ENCODE measurements at places on chromosomes 11 and 22.

GRCh38 chr11:95229993-95230809, 801 bp downstream of the SESN3 start:
- no peak for DNase-seq

GRCh38 chr11:2137202-2138067, 1.8 kb downstream of the IGF2 start:
- DNase-seq, result no peak

GRCh38 chr22:27378311-27378800, 423.2 kb downstream of the MN1 start:
- no peak for DNase-seq

GRCh38 chr11:56917708-56918400, 70.9 kb upstream of the OR5AK2 start:
- DNase-seq, result no peak

DNA sequence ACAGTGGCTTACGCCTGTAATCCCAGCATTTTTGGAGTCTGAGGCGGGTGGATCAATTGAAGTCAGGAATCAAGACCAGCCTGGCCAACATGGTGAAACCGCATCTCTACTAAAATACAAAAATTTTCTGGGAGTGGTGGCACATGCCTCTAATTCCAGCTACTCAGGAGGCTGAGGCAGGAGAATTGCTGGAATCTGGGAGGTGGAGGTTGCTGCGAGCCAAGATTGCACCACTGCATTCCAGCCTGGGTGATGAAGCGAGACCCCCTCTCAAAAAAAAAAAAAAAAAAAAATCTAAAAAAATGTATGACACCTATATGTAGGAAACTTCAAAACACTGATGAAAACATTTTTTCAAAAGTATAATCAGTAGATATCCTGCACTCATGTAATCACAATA, 242.7 kb upstream of the CHORDC1 start:
- DNase-seq, result no peak

GRCh38 chr11:65639623-65640482, 2.0 kb downstream of the SIPA1 start:
- DNase-seq, result no peak

DNA sequence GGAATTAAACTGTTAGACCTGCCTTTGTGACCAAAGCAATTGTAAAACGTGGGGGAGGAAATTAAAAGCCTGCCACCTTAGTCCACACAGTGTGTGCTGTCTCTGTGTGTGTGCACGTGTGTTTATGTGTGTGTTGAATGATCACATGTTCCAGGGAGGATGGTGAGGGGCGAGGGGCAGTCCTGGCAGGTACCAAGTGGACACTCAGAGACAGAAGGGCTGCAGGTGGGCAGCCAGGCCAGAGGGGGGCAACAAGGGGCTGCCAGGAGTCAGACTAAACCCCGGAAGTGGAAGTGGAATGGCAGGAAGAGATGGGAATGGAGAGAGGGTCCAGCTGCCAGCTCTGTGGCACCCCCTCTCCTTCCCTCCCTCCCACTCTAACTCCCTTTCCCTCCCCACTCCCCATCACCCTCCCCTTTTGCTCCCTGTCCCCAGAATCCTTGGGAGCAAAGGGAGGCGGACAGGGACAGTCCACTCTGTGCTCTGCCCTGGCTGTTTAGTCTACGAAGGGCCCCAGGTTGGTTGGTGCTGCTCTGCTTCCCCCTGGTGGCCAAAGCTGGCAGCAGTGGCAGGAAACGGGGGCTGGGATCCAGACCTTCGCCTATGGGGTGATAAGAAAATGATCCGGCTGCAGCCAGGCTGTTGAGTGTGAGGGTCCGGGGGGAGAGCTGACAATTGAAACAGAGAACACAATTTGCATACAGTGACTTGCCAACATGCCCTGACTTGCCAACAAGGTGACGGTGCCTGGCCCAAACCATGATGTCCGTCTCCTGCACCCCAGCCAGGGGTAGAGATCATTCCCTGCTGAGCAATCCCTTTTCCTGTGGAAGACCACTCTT, 24.4 kb downstream of the P2RY2 start:
- peak; percentile 43 for DNase-seq

DNA sequence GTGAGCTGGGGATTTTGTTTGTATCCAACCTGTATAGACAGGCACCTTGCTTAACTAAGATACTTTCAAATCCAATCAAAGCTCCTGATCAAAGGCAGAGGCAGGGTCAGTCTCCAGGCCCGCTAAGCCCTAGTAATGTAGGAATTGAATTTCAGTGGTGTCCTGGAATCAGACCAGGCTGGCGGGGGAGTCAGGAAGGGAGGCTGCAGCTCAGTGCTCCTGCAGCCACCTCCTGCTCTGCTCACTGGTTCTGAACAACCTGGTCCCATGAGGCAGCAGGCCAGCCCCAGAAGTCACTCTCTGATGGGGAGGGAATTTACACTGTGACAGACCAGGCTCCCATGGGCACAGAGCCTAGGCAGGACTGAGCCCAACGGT, 38.5 kb upstream of the GALNT18 start:
- DNase-seq, result no peak

GRCh38 chr11:59025097-59025496, 61.0 kb upstream of the GLYATL1B start:
- DNase-seq, result no peak

DNA sequence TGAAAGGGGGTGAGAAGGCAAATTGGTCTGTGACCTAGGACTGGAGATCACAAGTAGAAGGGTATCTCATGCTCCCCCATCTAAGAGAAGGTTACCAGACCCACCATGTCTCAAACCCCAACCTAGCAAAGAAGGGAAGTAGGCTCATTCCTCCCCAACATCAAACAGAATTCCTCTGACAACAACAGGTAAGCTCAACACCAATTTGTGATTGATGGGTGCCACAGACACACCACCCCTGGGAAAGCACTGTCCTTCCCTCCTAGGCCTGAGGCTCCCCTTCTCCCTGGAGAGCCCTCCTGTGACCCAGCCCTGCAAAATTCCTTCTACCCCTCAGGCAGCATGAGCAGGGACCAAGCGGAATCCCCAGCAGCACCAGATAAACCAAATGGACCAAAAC, 154.3 kb downstream of the BUD13 start:
- no peak for DNase-seq

DNA sequence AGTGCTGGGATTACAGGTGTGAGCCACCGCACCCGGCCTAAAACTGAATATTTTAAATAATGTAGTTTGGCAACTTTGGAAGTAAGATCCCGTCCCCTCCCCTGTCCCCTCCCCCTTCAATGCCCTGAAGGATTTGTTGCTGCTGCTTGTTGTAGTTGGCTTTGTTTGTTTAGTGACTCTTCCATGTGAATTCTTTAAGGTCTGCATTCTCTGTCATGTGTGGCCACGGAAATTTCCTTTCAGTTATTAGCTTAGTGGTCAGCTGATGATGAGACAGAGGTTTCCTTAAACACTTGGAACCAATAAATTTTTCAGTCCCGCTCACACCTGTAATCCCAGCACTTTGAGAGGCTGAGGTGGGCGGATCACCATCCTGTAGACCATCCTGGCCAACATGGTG, 109.9 kb downstream of the MPPED1 start:
- DNase-seq, result no peak

- DNase-seq, result no peak
Measured at GRCh38 chr22:44357966-44358465, 45.3 kb upstream of the SHISAL1 start.

- DNase-seq, result no peak
Measured at GRCh38 chr11:115181538-115181937, 322.7 kb downstream of the CADM1 start.

- DNase-seq, result no peak
Measured at GRCh38 chr11:26949846-26950245, 44.1 kb upstream of the FIBIN start.

GRCh38 chr22:50571264-50572175, 6.7 kb downstream of the CPT1B start:
- no peak for DNase-seq

DNA sequence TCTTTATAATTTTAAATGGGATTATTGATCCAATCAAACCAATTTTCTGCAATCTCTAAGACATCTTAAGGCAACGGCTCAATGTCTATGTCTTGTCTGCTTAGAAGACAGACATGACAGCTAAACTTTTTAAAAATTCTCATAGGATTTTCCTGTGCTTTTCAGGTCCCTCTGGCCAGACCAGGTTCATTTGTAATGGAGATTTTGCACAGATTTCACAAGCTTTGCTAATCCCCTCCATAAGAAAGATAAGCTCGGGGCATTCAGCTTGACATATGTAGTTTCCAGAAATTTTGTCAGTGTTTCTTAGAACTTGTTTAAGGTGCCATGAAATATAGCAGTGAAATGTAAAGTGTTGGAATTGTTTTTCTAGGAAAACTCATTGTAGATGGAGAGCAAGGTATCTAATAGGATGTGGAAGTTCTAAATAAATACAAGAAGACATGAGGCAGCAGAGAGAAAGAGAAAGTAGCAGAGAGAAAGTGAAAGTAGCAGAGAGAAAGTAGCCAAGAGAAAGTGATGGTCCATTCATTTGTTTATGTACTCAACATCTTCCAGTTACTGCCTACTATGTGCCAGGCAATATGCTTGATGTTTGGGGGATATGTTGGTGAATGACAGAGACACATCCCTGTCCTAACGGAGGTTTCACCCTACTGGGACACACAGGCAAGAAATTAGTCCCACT, 219.1 kb upstream of the ARHGAP42 start:
- DNase-seq, result no peak

DNA sequence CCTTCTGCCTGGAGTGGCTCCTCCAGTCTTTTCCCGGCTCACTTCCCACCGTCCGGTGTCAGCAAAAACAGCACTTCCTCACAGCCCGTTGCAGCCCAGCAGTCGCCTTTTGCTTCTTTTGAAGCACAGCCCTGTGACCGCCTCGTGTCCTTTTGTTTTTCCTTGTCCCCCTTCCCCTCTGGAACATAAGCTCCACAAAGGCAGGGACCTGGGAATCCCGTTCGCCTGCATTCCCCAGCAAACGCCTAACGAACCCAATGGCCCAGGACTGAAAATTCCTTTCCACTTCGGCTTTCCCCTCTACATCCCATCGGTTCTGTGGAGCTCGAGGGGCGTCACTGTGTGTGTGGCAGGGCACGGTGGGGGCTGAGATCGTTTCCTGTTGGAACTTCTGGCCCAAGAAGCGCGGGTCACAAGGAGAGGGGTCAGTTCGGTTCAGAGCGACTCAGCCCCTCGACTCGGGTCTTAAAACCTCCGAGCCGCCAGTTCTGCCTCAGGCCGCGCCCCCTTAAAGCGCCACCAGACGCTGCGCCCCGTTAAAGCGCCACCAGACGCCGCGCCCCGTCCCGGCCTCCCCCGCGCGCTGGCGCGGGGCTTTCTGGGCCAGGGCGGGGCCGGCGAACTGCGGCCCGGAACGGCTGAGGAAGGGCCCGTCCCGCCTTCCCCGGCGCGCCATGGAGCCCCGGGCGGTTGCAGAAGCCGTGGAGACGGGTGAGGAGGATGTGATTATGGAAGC, 841 bp downstream of the RIC8A start:
- peak; percentile 52 for DNase-seq

- no peak for DNase-seq
Measured at GRCh38 chr11:22151649-22152197, 41.2 kb upstream of the ANO5 start.

DNA sequence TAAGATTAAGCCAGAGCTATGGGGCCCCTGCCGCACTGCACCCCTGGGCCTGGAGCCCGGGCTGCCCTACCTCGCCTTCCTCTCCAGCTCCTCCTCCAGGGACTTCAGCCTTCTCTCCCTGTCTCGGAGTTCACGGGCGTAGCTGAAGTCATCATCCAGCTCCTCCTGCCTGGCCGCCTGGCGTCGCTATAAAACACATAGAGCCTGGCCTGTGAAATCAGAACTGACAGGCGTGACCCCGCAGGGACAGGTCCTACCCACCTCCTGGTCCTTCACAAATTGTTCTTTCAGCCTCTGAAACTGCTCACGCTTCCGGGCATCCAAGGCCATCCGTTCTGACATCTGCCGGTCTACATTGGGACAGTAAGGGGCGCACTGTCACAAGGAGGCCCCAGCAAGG, 20.8 kb downstream of the TUBGCP6 start:
- DNase-seq, result no peak

- no peak for DNase-seq
Measured at GRCh38 chr11:47317064-47317828, 35.3 kb downstream of the MYBPC3 start.

- DNase-seq, result no peak
Measured at GRCh38 chr11:128759597-128759996, 65.7 kb downstream of the FLI1 start.

GRCh38 chr22:38097058-38097457, 13.1 kb upstream of the SLC16A8 start:
- DNase-seq, result no peak

GRCh38 chr11:61111786-61112517, 9.7 kb downstream of the CD5 start:
- DNase-seq, result no peak

GRCh38 chr11:57698843-57699365, 13.1 kb downstream of the MED19 start:
- no peak for DNase-seq

GRCh38 chr11:71397331-71397860, 50.8 kb downstream of the DHCR7 start:
- DNase-seq, result no peak

GRCh38 chr22:35462498-35463230, 62.7 kb downstream of the MCM5 start:
- DNase-seq, result no peak

- DNase-seq, result no peak
Measured at GRCh38 chr11:120273432-120273831, 33.5 kb downstream of the POU2F3 start.

GRCh38 chr22:30667107-30667493, 575 bp downstream of the DUSP18 start:
- no peak for DNase-seq

DNA sequence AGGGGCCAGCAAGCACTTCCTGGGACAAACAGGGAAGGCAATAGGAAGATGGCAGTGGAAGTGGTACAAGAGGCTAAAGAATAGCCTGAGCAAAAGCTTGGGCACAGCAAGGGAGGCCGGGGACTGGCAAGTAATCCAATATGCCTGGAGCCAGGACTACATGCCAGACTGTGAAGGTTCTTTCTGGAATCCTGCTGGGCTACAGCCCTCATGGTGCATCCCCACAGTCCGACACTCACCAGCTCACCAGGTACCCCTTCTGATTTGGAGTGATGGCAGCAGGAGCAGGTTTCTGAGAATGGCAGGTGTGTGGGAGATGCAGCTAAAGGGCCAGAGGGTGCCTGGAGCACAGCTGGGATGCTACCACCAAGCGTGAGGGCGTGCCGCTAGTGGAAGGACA, 32.2 kb upstream of the POGLUT3 start:
- no peak for DNase-seq

DNA sequence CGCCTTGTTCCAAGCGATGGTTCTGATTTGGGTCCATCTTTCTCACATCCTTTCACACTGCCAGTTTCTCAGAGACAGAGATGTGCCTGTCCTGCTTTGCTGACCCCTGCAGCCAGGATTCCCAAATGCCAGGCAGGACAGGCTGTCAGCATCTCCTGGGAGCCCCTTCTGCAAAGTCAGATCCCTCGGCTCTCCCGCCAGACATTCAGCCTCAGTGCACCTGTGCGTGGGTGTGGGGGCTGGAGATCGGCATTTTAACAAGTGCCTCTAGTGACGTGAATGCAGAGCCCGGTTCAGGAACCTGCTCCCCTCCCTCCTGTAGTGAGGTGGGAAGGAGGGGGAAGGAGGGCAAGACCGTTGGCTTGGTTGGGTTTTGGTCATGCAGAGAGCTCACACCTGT, 108.9 kb upstream of the FGF3 start:
- no peak for DNase-seq

GRCh38 chr22:35099883-35100282, 33.9 kb downstream of the ISX start:
- DNase-seq, result no peak

All from stimulated activated CD8-positive, alpha-beta memory T cell treated with anti-CD3 and anti-CD28 coated beads, Interleukin-4, amount 100 ng/mL, for 1 hour (primary cell).